ENCODE measurements at places on chromosomes 5 and 9.

DNA sequence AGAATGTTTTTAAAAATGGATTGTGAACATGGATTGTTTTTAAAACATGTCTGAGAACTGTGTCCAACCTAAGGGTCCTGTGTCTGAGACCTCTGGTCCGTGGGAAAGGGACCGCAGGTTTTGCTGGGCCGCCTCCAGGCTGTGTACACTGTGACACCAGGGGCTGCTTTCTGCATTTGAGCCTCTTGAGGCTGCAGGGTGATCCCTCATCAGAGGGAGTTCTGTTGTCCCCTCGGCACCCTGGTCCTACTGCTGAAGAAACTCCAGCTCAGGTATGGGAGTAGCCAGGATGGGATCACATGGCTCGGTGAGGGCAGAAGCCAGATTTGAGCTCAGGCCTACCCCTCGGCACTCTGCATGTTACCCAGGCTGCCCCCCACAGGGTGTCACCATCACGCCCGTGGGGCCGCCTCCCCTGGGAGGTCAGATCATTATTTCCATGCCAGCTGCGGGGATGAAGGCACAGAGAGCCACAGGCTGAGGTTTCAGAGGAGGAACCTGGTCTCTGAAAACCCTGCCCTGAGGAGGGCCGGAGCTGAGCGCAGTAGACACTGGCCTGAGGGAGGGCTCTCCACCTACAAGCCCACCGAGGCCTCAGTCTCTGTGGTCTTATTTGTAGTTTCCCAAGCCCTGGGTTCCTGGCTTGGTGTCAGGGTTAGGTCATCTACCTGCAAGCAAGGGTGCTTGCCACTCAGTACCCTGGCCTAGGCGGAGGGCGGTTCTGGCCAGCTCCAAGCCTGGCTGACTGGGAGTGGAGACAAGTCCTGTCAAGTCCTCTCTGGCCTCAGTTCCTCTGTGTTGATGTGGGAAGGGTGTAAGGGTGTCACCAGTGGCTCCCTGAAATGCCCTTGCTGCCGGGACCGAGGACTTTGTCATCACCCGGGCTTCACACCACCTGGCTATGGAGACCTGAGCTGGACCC is 2.8 kb downstream of the PRR7 start:
- no peak for DNase-seq

DNA sequence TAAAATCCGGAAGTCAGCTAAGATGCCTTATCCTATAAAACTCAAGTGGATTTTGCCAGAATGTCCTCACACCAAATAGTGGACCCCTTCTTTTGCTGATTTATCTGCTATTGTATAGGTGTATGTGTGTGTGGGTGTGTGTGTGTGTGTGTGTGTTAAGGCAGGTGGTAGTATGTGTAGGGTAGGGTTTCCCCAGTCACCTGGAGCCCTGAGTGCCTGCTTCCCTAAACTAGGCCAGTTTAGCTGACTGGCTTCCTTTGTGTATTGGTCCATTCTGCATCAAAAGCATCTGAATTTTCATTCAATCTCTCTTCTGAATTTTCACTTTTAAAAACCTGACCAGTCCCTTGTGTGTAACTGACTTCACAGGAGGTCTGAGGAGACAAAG is 42.2 kb upstream of the LCP2 start:
- no peak for DNase-seq

- no peak for DNase-seq
These were observed 29.0 kb downstream of the LIFR start for GRCh38 chr5:38527475-38527874.

DNA sequence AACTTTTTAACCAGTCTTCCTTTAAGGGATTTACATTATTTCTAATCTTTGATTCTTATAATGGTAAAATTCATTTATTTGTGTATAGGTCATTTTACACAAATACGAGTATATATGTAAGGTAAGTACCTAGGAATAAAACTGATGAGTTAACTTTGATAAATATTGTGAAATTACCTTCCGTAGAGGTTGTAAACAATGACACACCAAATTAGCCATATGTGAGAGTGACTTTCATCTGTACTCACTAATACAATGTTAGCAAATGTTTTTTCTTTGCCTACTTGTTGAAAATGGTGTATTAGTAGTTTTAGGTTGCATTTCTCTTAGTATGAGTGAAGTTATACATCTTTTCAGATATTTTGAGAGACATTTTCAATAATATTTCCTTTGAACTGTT is 42.6 kb upstream of the TSLP start:
- no peak for DNase-seq

DNA sequence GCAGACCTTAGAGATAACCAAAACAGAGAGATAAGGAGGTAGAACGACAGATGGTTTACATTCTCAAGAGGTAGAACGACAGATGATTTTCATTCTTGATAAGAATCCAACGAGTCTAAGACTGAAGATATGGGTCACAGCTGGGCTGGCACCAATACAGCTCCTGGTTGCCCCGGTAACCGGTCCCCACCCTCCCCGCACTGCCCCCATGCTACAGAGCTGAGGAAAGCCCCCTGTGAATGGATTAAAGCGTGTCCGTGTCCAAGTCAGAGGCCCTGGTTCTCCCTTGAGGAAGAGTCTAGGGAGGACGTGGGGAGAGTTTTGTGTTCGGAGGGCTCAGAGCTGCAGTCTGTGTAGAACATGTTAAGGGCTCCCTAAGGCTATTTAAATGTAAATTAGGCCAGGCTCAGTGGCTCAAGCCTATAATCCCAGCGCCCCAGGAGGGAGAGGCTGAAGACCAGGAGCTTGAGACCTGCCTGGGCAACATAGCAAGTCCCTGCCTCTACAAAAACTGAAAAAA is 8.1 kb downstream of the IDNK start:
- no peak for DNase-seq

- DNase-seq: no peak
These were observed 57.2 kb upstream of the DHFR start for GRCh38 chr5:80711938-80712337.

DNA sequence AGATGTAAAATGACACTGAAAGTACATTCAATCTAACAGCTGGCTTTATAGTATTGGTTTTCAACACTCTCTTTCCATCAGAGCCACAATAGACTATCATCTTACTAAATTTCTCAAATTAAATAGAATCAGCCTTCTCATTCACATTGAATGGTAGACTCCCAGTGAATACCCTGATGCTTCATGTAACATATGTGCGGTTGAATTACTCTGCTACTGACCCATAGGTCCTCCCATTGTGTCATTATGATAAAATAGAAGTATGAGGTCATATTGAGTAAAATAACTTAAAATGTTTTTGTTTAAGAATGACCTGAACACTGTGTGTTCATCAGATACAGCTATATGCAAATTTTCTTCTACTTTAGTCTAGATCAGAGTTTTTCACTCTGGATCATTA is 75.9 kb upstream of the ADAMTSL1 start:
- no peak for DNase-seq

DNA sequence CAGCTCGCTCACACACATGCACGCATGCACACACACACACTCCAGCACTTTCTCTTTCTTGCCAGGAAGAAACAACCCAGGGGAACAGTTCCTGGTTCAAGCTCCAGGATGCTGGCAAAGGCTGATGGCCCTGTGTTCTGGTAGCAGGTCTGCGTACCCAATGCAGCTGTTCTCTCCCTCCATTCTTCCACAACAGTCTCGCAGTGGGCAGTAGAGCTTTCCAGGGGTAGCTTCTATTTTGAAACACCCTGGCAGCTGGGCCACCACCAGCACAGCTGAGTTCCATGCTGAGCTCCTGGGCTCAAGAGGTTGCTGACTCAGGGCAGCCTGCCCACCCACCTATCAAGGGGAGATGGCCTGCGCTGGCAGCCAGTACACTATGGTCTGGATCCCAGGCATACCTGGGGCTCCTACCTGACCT is 4.7 kb downstream of the VDAC1 start:
- DNase-seq: no peak

DNA sequence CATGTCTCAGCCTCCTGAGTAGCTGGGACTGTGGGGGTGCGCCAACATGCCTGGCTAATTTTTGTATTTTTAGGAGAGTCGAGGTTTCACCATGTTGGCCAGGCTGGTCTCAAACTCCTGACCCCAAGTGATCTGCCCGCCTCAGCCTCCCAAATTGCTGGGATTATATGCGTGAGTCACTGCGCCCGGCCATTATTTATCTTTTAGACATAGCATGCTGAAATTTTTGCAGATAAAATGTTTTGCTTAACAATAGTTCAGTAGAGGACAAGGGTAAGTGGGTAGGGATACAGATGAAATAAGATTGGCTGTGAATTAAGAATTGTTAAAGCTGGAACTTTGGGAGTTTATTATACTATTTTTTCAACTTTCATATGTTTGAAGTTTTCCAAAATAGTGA is 150.8 kb upstream of the GRHPR start:
- no peak for DNase-seq

DNA sequence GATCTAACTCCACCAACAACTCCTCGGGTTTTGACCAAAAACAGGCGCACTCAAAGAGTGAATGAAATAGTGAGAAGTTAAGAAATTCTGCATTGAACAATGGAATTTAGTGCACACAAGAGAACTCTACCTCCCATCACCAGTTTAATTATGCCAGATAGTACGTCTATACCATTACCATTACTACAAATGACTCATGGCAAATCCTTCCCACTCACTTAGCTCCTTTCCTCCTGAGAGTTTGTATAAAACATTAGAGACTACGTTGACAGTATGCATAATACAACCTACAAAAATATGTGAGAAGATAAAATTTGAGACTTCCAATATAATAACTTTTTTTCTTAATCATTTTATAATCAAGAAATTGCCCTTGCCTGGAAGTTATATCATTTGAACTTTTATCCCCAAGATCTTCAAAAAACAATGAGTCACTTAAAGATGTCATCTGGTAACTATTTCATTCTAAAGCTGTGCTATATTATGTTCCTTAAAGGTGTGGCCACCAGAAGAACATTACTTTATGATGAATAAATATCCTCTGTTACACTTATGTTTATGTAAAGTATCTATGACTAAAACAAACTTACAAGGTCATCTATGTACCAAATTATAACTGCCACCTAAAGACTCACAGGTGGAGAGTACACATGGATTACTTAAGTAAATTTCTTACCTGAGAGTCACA is 297.9 kb upstream of the PTGER4 start:
- no peak for DNase-seq

DNA sequence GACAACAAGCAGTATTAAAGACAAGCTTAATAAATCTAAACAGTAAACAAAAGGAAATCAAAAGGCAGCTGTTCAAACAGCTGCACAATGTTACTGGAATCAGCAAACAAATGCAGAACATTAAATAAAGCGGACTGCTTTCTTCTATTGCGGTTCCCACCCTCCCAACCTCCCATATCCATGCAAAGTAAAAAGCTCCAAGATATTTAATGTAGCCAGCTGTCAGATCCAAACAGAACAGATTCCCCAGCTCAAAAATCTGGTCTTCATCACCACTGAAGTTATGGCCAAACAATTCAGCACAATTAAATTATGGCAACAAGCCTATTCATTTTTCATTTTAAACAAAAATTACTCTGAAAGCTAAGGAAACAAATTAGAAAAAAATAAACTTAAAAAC is 75.9 kb downstream of the SLC38A9 start:
- DNase-seq: no peak

GRCh38 chr9:70010015-70010414 is 33.6 kb upstream of the MAMDC2 start:
- no peak for DNase-seq

DNA sequence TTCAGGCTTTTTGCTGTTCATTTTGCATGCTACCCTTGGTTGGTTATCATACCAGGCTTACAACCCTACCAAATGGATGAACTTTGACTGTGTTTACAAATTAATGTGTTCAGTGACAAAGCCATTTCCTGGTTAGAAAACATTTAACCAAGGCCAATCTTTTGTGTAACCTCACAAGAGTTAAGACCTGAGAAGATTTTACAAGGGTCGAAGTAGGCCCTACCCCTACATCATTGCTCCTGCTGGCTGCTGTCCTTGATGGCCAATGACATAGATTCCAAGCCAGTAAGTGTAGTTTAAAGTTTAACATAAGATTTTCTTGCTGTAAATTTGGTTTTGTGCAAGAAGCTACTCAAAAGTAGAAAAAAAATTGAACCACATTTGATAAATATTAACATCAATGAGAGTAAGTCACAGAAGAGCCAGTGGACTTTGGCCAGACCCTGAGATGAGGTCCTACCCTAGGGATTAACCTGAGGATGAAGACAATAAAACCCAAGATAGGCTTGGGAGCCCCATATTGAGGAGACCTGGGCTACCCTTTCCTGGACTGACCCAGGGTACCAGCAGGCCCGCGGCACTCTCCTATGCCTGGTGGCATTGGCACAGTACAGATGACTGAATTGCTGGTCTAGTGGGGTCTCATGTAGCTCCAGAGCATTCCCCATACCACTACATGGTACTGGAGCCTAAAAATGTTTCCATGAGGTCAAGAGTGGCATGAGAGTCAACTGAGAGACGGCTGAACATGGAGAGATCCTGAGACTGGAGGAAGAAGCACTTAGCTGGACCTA is 8.3 kb downstream of the C1QTNF3 start:
- DNase-seq: no peak

DNA sequence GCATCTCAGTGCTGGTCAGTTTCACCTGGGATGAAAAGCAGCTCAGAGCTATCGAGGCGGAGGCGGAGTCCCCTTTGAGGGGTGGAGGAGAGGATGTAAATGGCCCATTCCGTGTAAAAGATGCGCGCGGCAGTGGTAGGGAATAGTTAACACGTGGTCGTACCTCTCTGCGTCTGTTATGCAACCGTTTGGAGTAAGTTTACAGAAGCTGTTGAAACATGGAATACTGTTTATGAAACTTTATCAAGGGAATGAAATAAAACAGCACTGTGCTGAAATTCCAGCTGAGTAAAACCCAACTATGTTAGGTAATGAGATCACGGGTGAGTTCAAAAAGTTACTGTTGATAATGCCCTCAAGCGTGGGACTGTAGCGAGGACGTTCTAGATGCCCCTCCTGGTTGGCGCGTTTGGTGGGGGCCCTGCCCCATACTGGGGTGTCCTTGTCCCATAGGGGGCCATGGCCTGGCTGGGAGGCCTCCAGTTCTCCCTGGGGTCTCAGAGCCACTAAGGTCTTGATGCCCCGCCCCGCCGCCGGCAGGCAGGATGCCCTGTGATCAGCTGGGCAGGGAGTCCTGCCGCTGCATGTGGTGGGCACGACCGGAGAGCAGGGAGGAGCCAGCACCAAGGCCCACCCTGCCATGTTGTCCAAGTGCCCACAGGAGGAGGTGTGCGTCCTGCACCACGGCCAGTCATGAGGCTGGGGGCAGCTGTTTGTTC is 90.9 kb downstream of the COL5A1 start:
- DNase-seq: no peak

DNA sequence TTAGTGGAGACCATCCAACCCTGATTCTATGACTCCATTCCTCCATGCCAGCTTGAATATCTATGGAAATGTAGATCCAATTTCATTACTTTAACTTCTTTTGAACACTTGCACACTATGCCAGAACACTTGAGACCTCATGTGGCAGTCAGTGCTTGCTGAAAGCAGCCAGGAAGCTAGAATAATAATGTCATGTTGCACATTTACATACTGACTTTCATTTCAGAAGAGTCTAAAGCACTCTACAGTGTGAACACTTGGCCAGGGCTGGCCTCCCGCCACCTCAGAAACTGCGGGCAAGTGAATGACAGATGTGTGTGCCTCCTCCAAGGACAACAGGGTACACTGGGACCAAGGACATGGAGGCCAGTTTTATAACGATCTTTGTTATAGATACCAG is 97.3 kb downstream of the SLF1 start:
- DNase-seq: no peak
